ENCODE measurements at places on chromosomes 7 and 10.

DNA sequence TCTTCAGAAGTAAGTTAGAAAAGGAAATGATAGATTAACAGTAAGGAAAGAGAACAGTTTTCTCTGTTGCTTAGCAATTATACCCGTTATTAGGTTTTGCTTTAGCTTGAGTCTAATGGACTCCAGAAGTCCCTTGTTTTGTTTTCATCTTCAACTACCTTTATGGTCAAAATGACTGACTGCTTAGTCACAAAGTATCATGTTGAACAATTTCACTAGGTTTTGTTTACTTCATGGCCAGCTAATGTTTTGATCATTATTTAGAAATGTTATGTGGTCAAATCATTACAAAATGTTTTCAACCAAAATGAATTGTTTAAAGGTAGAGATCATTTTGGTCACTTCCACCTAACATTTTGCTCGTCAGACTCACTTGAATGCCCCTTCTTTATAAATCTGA lies 1.9 kb downstream of the UBN2 start:
- DNase-seq: peak; percentile 29

- no peak for DNase-seq
Measured at GRCh38 chr7:87984088-87984487, 50.0 kb downstream of the ADAM22 start.

- DNase-seq: no peak
Measured at GRCh38 chr7:11177793-11178192, 204.1 kb downstream of the PHF14 start.

- DNase-seq: no peak
Measured at GRCh38 chr10:5788969-5789368, 24.3 kb downstream of the GDI2 start.

DNA sequence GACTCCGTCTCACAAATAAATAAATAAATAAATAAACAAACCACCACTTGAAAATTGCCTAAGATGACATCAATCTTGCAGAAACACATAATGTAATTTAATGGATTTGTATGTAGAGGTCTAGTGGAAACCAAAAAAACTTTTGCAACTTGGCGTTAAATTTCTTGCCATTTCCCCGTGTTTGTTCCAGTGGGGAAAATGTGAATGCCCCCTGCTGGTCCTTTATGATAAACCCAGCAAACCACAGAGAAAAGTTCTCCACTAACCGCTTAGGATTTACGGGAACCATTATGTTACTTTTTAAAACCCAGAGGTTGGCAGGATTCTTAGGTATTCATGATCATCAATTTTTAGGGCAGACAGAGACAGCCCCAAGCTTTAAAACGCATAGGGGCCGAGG lies 32.5 kb downstream of the LAMB4 start:
- DNase-seq: no peak

- DNase-seq: no peak
Measured at GRCh38 chr7:1111156-1111555, 23.2 kb downstream of the GPER1 start.

DNA sequence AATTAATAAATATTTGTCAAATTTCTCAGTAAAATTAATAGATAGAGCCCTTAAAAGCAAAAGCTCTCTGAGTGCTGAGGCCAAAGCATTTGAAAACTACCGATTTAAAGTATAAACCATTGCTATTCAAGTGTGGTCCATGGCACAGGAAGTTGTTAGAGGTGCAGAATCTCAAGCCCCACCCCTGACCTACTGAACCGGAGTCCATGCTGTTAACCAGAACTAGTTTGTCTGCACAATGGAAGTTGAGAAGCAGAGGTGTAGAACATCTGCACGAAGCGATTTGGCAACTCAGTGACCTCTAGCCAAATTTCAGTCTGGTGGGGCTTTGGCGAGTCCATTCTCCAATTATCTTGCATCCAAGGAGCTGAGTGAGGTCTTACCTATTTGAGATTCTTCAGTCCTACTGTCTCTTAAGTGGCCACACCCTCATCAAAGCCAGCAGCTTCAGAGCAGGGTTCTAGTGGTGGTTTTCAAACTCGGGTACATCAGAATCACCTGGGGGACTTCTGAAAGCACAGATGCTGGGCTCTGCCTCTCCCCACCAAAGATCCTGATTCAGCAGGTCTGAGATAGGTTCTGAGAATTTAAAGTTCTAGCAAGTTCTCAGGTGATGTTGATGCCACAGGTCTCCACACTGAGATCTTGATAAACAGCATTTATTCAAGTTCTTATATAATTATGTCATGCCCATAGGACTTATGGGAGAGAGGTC lies 96.8 kb upstream of the SAMD8 start:
- DNase-seq: no peak

- DNase-seq: no peak
Measured at GRCh38 chr7:83456413-83456812, 192.5 kb downstream of the SEMA3E start.

DNA sequence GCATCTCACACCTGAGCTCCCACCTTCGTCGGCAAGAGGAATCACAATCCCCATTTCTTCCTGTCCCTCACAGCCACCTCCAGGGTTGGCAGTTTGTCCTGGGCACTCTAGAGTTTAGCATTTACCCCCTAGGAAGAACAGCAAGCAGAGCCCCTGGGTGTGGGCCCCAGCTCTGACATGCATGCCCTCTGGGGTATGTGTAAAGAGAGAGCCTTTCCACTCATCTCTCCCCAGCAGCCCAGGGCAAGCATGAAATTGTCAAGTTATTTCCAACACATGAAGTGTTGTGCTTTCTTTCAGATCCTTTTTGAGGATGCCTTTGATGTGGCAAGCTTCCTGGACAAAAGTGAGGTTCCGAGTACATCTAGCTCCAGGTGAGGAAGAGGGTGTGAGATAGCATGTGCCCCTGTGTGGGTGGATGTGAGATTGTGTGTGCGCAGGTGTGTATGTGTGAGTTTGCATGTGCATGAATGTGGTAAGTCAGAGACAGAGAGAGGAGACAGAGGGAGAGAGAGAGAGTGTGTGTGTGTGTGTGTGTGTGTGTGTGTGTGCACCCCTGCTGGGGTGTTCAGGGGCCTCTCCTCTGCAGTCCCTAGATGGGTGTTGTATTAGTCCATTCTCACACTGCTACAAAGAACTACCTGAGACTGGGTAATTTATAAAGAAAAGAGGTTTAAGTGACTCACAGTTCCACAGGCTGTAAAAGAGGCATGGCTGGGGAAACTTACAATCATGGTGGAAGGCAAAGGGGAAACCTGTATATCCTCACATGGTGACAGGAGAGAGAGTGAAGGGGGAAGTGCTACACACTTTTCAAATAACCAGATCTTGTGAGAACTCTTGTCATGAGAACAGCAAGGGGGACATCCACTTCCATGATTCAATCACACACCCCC lies 18.1 kb downstream of the STRA8 start:
- no peak for DNase-seq

DNA sequence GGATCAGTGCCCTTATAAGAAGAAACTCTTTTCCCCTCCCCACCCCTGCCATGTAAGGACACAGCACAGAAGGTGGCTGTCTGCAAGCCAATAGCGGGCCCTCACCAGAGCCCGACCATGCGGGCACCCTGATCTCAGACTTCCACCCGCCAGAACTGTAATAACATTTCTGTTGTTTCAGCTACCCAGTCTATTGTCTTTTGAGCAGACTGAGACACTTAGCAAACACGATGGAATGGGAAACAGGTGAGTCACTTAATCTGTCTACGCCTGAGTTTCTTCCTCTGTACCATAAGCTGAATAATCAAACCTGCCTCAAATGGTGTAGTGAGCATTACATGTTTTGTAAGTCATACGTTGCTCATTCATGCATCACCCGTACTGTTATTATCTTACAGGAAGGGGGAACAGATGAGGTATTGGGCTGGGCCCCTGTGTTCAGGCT lies 58.2 kb downstream of the STRA8 start:
- DNase-seq: peak; percentile 13

DNA sequence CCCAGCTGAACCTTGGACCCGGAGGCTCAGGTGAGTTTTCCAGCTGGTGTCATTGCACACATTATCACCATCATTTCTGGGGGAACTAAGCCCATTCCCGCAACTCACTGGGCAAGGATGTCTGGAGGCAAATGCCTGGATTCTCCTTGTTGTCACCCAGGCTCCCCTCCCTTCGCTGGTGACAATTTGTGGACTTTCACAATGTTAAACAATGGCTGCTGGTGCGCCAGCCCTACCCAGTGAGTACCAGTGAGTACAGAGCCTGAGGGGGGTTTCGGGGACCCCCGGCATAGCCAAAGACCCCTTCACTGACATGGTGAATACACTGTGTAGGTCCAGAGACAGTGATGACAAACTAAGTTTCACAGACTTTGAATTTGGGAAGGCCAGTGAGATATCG lies 189.2 kb downstream of the ADARB2 start:
- no peak for DNase-seq
